ENCODE measurements at places on chromosomes 1 and 21.

DNA sequence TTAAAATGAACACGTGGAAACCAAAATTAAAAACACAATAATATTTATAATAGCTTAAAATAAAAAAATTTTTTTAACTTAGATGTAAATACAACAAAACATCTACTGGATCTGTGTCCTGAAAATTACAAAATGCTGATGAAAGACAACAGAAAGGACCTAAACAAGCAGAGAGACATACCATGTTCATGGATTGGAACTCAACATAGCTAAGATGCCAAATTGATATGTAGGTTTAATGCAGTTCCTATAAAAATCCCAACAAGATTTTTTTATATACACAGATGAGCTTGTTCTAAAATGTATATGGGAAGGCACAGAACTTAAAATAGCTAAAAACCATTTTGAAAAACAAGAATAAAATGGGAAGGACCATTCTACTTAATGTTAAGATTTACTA, 81.4 kb downstream of the TRIM11 start:
- DNase-seq, result no peak

DNA sequence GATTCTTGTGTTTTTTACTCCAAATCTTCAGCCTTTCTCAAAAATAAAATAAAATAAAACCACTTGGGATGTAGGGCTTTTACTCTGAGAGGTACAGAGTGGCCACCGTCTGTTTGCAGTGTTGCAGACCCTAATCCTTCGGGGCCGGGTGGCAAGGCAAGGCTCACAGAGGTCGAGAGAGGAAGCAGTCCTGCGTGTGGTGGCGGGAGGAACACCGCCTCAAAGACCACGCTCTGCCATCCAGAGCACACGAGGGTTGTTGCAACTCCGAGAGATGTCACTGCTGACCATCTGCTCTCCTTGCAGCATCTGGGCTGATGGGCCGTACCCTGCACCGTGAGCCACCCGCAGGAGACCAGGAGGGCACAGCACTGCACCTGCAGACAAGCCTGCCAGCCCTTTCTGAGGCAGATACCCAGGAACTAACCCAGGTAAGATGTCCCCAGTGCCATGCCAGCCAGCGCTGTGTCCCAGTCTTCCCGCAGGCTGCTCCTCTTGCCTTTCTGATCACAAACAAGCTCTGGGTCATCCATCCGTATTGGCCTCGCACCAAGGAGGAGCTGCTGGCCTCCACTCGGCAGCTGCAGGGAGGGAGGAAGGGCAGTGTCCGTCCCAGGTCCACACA, 31.5 kb downstream of the SNAP47 start:
- no peak for DNase-seq

DNA sequence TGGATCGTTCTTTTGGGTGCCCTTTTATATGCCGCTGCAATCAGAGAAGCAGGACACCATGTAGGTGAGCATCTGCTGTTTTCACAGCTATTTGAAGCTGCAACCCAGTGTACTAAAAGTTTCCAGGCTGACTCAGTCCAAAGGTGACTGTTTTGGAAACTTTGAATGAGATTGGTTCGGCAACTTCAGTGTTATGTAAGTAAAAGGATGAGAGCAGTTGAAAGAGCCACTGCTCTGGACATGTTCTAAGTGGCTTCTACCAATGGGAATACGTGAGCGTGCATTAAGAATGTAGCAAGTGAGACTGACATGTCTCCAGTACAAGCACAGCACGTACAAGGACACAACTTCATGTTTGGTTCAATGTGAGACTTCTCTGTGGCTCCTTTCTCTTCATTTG, 55.6 kb downstream of the DDR2 start:
- no peak for DNase-seq

DNA sequence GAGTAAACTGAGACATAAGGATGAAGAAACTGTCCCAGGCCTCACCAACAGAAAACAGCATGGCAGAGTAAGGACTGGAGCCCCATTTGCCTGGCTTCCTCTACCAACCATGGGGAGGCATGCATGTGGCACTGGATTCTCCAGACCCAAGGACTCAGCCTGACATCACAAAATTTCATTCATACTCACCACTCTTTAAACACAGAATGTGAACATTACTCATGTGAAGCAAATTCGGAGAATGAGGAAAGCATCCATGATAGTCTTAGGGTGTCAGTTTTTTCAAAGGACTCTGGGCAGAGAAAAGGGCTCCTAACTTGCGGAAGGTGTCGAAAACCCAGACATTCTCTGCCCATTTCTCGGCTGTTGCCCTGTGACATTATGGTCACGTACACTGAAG, 83.9 kb downstream of the PCNX2 start:
- no peak for DNase-seq

- DNase-seq, result no peak
Observed at GRCh38 chr21:43374228-43374885, 52.6 kb downstream of the SIK1 start.

Measured in NCI-H2227 treated with DMSO at 0.1 percent for 48 hours (cell line).